ENCODE measurements at places on chromosomes 1 and 21. TPM values are rescaled to one million over a fixed set of nuclear protein-coding genes. Genes with fewer than 3 reads are reported as not detected.

Gene LRRN2
- 0.39 TPM for total RNA-seq

Gene SYCP1
- total RNA-seq, result not detected

Gene RGSL1
- not detected for total RNA-seq

Gene CLDN8
- total RNA-seq, result not detected

Gene ARHGEF10L
- total RNA-seq, result 14.0 TPM

Gene HSPB7
- total RNA-seq, result 0.10 TPM

Gene RPTN
- not detected for total RNA-seq

Gene ARPC5
- 75.8 TPM for total RNA-seq

Gene IL12RB2
- total RNA-seq, result not detected

Gene LRRC38
- not detected for total RNA-seq

Gene CR1L
- total RNA-seq, result not detected

Gene DDI2
- 13.5 TPM for total RNA-seq
